ENCODE measurements at places on chromosomes 7 and 10.

DNA sequence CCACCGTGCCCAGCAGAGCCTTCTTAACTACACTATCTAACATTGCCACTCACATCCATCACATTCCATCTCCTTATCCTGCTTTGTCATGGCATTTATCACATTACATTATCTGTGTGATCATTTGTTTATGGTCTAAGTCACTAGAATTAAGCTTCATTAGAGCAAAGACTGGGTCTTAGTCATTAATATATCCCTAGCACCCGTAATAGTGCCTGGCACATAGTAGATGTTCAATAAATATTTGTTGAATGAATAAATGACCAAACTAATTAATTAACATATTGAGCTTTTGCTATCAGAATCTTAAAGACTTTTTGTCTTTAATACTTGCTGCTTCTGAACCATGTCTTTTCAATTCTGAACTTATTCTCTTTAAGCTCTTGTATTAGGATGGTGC lies 5.9 kb upstream of the COPG2 start:
- no peak for DNase-seq

DNA sequence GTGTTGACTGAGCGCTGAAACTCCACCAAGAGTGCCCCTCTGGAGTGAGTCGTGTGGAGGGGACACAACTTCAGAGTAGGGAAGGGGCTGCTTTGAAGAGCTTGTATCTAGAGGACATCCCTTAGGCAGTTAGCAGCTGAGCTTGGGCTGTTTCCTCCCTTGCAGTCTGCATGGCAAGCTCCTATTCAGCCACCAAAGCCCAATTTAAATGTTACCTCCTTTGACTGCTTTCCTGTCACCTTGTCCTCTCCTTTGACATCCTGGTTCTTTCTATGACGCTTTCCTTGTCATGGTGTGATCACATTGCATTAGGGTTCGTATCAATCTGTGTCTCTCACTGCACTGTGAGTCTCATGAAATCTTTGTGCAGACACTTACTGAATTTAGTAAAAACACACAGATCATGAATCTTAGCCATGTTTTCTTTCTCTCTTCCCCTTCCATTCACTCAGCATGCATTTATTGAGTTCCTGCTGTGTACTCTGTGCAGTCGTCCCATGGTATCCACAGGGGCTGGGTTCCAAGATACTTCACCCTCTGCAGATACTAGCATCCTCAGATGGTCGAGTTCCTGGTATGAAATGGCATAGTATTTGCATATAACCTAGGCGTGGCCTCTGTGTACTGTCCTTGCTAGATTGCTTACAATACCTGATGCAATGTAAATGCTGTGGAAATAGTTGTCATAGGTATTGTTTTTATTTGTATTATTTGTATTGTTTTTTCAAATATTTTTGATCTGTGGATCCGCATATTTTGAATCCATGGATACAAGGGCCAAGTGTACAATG lies 228.5 kb downstream of the CCDC3 start:
- no peak for DNase-seq

DNA sequence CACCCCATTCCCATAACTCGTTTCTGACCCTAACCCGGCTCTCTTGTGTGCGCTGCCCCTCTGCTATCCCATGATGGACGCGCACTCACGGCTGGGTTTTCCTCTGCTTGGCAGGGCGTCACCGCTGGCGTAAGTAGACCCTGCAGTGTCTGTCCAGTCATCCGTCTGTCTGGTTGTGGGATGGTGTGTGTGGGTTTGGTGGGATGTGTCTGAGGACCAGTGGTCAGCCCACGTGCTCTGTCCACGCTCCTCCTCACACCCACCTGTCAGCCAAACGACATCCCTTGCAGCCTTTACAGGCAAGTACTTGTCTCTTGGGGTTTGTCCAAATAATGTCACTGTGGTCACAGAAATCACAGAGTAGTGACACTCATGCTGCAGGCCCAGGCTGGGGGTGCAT lies 20.8 kb downstream of the LDB3 start:
- no peak for DNase-seq

DNA sequence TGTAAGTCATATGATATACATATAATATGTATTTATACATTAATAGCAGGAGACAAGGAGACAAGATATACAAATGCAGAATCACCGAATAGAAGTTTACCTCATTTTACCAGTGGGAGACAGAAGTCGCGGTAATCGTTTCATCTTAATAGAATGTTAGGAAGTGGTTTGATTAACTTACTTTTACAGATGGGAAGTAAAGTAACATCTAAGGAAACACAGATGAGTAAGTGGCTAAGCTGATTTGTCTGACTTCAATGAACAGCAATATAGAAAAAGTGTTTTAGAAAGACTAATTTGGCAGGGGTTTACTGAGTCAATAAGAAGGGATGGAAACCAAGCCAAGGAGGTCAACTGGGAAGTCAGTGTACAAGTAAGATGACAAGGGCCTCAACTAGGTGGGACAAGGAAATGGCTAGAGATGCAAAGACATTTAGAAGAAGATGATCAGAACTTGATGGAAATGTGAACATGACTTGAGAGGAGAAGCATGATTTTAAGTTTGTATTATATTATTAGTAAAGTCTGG lies 36.2 kb upstream of the FAM133B start:
- no peak for DNase-seq

DNA sequence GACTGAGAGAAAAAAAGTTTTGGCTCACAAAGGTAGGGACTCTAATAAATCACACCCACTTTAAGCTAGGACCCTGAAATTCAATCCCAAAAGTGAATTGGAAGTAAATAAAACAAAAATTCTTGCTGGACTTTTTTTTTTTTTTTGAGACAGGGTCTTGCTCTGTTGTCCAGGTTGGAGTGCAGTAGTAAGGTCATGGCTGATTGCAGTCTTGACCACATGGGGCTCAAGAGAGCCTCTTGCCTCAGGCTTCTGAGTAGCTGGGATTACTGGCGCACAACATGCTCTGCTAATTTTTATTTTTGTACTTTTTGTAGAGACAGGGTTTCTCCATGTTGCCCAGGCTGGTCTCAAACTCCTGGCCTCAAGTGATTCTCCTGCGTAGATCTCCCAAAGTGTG lies 5.0 kb upstream of the LUC7L2 start:
- DNase-seq = no peak

GRCh38 chr7:23863209-23863787 lies 153.3 kb downstream of the STK31 start:
- DNase-seq = no peak

DNA sequence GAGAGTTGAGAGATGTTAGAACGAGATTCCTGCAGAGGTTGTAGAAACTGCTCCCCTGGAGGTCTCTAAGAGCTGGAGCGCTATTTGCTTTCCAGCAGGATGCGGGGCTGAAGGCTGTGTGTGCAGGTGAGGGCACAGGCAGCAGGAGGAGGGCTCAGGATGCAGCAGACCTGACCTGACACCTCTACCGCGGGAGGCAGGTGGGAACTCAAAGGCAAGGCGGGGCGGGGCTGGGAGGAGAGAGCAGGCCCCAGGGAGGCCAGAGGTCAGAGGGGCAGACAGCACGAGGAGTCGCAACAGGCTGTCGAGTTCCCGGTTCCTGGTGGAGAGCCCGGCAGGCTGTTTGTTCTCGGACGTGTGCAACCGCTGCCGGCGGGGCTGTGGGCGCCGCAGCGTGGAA lies 7.9 kb upstream of the CRTAC1 start:
- DNase-seq = no peak

- no peak for DNase-seq
Measured at GRCh38 chr10:77308084-77308732, 329.4 kb downstream of the KCNMA1 start.

DNA sequence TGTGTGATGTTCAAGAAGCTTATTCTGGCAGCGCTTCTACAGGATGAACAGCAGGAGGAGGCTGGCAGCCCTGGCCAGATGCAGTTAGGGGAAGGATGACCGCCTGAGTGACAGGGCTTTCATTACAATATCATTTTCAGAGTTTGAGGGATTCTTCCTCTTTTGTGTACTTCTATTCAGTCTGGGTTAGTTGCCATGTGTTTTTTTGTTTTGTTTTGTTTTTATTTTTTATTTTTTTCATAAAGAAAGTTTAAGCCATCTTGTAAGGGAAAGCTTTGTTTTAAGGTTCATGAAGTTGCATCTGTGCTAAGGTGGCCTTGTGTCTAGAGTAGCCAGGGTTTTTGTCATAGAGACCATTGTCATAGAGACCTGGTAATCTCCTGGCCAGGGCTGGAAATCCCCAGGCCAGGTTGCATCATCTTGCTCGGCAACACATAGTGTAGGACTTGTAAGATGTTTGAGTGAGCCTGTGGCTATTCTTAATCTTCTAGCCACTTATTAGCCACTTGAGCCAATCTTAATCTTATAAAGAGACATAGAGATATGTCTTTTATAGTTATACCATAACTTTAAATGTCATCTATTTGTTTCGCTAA lies 230.5 kb upstream of the TMEM229A start:
- no peak for DNase-seq

DNA sequence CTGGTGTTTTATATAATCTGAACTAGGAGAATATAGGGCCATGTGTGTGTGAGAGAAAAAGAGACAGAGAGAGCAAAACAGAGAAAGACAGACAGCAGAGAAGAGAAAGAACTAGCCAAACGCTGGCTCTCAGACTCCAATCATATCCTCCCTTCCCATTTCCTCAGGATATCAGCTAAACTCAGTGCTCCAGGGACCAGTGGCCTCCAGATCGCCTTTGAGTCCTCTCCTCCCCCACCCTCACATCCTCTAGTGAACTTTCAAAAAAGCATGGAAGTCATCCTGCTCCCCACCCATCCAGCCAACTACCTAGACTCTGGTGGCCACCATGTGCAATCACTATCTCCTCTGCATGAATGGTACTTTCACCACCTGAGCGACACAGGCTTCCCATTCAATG lies 386.1 kb upstream of the NPVF start:
- no peak for DNase-seq

GRCh38 chr10:14843327-14843988 lies 5.4 kb downstream of the HSPA14 start:
- DNase-seq = no peak

GRCh38 chr10:118974951-118975350 lies 54.6 kb upstream of the NANOS1 start:
- no peak for DNase-seq

GRCh38 chr7:76381814-76382213 lies 23.0 kb upstream of the YWHAG start:
- no peak for DNase-seq

DNA sequence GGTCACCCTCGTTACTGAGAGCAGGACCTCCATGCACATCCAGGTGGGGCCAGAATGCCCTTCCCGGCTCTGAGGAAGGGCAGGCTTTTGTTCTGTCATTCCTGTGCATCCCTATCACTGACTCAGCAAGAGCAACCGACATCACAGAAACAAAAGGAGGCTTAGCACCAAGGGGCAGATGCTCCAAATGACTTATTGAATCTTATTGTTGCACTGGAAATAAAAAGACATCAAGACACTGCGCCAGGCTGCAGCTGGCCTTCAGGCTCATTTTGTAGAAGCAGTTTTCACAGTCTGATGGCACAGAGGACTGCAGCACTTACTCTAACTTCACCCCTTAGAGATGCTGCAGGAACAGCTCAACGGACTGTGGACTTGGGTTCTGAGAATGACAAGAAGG lies 126.4 kb downstream of the PAXIP1 start:
- DNase-seq = no peak

GRCh38 chr10:56139405-56139804 lies 221.7 kb downstream of the ZWINT start:
- no peak for DNase-seq

GRCh38 chr10:24425151-24425550 lies 216.2 kb downstream of the KIAA1217 start:
- no peak for DNase-seq

DNA sequence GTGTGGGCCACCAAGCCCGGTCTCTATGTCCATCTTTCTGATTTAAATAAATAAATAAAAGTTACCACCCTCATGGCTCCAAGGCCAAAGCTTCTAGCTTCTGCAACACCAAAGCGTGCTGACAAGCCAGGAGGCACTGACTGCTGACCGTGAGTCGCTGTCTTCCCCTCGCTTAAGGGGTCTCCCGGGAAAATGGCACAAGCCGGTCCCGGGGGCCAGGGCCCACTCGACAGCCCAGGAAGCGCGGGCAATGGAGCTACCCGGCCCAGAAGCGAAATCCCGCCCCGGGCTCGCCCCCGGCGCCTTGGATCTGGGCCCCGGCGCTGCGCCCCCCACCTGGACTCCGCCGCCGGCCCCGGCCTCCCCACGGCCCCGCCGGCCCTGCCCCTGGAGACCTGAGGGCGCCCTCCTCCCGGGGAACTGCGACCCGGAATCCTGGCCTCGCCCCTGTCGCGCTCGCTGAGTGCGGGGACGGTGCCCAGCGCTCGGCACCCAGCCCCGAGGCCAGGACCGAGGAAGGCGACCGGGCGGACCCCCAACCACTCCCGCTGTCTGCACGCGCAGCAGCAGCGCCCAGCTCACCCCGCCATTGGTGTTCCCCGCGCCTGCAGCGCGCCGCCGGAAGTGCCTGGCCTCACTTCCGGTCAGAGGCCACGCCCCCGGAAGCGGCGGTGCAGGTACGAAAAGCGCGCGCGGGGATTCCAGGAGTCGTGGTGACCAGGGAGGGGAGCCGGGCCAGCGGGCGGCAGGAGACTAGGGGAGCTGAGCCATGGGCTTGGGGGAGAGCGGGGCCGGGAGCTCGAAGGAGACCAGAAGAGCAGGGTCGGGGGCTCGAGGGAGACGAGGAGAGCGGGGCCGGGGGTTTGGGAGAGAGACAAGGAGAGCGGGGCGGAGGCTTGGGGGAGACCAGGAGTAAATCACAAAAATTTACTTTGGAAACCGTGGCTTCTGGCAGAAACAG lies at the start of the genes MRM2 and NUDT1:
TSS of gene MRM2 (minus strand) at position 626 of the 961 bp plus-strand sequence. CDS start at position 590, 36 bp downstream.
TSS of gene NUDT1 (plus strand) at position 647 of the 961 bp plus-strand sequence. CDS start 2,349 bp downstream, outside the sequence.
- peak; percentile 88 for DNase-seq

- no peak for DNase-seq
Measured at GRCh38 chr7:26188206-26188956, 12.2 kb downstream of the HNRNPA2B1 start.

DNA sequence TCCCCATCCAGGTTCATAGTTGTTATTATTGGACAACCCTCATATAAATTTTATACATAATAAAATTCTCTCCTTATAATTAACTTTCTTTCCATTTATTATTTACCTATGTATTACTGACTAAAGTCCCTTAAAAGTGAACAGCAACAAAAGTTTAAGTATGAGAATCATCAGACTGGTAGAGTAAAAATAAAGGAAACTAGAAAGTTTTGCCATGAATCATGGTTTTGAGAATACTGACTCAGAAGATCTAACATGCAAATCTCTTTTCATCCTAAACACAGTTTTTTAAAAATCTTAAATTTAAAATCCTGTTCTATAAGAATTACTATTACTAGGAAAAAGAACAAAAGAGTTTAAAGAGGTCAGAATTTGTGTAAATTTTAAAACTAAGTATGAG lies 32.1 kb downstream of the HERC4 start:
- DNase-seq = no peak

GRCh38 chr7:77893813-77894212 lies 95.2 kb downstream of the PHTF2 start:
- DNase-seq = no peak

DNA sequence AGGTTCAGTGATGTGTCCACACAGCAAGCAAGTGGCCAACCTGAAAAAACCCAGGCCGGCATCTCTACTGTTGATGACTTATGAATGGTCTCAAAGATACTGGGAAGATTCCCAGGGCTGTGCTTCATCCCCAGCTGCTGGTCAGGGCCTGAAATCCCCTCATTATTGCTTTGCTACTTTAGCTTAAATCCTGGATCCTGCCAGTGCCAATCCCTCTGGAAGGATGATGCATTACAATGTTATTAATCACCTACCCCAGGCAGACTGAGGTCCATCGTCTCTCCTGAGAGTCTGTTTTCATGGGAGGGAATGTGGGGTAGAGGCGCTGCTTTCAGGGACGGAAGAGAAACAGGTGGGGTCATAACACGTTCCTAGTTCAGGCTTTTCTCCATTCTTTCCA lies 371.6 kb downstream of the RPS24 start:
- no peak for DNase-seq

- no peak for DNase-seq
Measured at GRCh38 chr7:88111140-88111743, 108.6 kb downstream of the SRI start.
